ENCODE measurements at places on chromosomes 2 and 18.

GRCh38 chr2:173415431-173416381, 61.0 kb downstream of the CDCA7 start:
- DNase-seq = no peak

DNA sequence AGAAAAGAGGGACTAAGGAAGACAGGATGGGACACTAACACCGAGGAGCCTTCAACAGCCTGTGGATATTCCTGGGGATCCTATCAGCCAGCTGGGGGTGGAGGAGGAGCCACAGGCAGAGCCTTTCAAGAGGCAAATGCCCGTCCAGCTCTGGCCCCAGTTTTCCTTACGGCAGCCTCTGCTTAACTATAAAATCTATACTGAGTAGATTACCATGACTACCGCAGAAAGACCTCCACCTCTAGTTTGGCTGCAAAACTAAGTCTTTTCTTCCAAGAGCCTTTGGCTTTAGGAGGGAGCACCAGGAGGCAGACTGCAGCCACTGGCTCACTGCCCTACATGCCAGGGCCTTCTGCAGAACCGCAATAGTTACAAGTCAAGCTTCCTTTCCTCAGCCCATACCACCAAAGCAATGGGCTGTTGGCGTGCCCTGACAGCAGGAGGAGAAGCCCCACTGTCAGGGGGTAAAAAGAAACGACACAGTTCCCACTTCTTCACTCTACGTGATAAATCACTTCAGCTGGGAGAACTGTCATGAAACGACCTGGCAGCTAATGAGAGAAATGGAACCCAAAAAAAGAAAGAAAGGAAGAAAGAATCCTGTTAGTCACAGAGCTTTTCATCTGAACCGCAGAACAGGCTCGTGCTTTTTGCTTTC, 25.1 kb upstream of the CREB1 start:
- no peak for DNase-seq

GRCh38 chr2:38740851-38741731, 10.1 kb downstream of the SRSF7 start:
- DNase-seq = no peak

GRCh38 chr18:10269261-10269660, 185.2 kb upstream of the APCDD1 start:
- no peak for DNase-seq

- DNase-seq = no peak
Observed at GRCh38 chr2:62046141-62046540, 140.7 kb downstream of the COMMD1 start.

GRCh38 chr2:160014227-160014626, 48.2 kb downstream of the PLA2R1 start:
- DNase-seq = no peak

DNA sequence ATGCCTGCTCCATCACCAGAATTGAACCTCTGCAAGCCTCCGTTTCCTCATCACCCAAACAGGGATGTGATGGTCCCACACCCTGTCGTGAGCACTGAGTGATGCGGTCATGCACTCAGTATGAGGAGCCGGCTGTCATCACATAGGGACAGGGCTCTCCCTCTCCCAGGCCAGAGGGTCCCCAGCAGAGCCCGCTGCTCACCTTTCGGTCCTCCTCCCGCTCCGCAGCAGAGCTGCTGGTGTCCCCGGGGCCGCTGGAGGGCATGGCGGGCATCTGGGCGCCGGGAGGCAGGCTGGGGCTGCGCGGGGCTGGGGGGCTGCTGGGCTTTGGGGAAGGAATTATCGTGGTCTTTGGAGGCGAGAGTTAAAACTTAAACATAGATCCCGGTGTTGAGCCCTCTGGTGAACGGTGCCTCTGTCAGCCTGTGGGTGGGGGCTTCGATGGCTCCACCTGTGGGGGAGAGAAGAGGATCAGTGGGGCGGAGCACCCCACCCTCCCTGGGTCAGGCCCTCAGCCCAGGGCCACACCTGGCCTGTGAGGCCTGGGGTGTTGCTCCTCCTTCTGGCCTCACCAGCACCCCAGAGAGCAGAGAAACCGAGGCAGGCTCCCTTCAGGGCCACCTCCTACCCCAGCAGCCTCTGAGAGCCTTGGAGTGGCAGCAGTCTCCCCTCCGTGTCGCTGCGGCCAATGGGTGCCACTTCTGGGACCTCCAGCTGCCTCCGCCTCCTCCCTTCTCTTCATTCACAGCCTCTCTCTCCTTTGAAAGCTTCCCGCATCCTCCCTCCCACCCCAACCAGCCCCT, 27.8 kb downstream of the DNMT3A start:
- no peak for DNase-seq

- DNase-seq = no peak
Observed at GRCh38 chr2:174572556-174572955, 25.0 kb downstream of the WIPF1 start.
